GM03348 (cell line): ENCODE measurements at places on chromosomes 12 and 14.

- no peak for DNase-seq
Observed at GRCh38 chr14:62451221-62451620, 594.0 kb downstream of the KCNH5 start.

DNA sequence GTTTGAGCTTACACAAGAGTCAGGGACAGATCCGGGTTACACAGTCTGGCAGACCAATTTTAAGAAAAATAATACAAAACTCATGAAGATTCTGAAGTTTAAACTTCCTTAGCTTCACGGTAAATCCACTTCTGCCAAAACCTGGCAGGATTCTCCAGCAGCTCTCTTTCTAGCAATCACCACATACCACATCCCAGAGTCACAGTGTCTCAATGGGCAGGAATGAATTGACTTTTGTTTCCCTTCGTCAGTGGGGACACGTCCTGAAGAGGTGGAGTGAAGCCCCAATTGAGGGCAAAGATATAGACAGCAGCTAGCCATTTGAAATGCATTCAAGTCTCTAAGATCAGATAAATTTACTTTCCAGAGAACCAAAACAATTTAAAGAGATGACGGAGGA is 117.1 kb upstream of the ARHGAP5 start:
- DNase-seq: no peak

DNA sequence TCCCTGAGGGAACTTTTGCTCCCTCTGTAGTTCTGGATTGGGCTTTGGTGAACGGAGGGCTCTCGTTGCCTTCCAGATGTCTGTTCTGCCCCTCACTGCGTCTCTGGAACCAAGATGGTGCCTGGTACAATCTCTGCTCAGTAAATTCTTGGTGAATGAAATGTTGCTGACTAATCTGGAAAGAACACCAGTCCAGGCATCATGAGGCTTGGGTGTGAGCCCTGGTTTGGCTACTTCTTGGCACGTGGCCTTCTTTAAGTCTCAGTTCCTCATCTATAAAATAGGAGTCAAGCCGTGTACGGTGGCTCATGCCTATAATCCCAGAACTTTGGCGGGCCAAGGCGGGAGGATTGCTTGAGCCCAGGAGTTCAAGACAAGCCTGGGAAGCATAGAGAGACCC is 4.3 kb downstream of the HHIPL1 start:
- peak; percentile 55 for DNase-seq

DNA sequence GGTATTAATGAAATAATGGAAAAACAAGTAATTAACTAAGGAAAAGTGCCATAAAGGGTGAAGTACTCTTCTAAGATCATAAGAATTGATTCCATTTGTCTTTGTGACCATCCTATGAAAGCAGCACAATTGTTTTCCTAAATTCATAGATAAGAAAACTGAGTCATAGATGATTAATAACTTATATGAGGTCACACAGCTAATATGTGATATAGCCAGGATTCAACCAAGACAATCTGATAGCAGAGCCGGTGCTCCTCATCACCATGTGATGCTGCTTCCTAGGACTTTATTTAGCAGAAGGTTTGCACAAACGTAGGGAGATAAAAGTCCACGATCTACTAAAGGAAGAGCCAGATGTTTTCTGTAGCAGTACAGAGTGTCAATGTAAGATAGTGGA is 181.5 kb upstream of the SYT1 start:
- DNase-seq: no peak

DNA sequence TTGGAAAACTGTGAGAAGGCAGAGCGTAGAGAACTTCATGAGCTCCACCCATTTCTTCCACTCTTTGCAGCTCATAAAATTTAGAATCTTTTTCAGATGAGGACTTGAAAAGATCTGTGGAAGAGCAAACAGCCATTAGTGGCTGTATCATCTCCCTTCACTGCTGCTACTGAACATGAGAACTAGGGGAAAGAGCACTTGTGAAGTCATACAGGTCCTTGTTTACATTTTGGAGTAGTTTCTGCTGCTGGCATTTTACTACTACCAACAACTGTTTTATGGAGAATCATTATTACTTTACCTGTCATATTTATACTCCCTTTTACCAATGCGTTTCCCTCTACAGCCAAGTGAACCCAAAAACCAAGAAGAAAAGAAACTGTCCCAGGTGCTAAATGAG is 41.0 kb downstream of the RPGRIP1 start:
- DNase-seq: no peak

DNA sequence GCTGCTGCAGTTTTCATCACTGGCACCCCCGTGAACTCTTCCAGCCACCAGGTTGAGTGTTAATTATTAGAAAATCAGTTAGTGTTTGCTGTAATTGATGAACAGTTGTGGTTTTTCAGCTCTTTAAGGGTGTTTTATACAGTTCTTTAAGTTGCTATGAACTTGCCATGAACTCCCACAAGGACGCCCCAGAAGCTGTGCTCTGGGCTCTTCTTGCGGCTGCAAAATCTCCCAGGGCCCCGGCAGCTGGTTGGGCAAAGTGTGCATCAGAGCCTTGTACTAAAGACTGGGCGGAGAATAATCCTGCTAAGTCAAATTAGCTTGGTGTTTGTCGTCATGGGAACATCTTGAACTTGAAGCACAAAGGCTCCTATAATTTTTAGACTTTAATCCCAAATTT is 82.2 kb downstream of the EML1 start:
- DNase-seq: no peak

- no peak for DNase-seq
Observed at GRCh38 chr12:1811948-1812291, 8.4 kb upstream of the LRTM2 start.

GRCh38 chr12:17357396-17357795 is 732.6 kb downstream of the RERGL start:
- no peak for DNase-seq

GRCh38 chr12:82645414-82645813 is 41.3 kb upstream of the TMTC2 start:
- DNase-seq: no peak

DNA sequence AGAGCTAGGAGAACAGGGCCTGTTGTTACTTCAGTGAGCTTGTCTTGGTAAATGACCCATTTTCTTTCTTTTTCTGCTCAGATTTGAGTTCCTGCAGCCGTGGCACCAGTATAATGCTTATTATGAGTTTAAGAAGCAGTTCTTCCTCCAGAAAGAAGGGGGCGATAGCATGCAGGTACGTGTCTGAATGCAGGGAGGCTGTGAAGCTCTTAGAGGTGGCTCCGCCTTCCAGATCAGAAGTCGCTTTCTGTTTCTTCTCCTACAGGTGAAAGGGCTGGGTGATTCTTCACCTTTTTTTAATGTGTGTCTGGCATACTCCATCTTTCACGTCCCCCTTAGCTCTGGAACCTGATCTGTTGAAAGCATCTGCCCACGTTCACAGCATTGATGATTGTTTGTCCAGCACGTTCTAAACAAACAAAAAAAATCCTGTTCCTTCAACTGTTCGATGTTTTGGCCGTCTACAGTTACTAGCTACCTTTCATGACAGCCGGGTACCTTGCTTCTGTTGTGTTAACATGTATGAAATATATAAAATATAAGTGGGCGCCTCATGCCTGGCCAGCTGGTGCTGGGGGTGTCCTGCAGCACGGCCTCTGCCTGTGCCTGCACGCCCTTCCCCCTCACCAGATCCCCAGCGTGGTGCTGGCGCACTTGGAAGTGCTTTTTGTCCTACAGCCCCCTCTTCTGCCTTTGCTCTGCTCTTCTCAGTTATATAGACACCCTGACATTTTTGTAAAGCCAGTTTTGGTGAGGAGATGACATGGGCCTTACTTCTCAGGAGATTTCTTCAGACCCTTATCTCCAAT is 44.6 kb downstream of the SFSWAP start:
- DNase-seq: no peak

GRCh38 chr12:26987634-26988424 is 26.4 kb downstream of the TM7SF3 start:
- DNase-seq: peak; percentile 5
